ENCODE measurements at places on chromosomes 2 and 18.

DNA sequence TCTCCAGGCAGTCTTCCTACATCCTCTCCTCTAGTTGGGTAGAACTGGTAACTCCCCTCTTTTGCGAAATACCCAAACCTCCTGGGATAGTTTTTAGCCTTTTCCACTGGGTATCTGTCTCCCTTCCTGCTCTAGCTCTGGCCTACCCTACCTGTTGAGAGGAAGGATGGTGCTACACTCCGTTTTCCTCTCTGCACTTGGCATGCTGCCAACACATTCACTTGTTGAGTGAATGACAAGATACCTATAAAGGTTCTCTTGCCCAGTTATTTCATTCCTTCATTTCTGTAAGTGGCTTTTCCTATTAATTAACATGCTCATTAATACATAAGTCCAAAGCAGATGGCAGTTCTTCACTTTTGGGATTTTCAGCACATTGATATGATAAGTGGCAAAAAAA lies 293.8 kb downstream of the CNTNAP5 start:
- DNase-seq, result no peak

- DNase-seq, result no peak
Measured at GRCh38 chr2:121071034-121071504, 213.9 kb downstream of the TFCP2L1 start.

GRCh38 chr18:63979409-63979920 lies 9.6 kb downstream of the SERPINB8 start:
- DNase-seq, result no peak

DNA sequence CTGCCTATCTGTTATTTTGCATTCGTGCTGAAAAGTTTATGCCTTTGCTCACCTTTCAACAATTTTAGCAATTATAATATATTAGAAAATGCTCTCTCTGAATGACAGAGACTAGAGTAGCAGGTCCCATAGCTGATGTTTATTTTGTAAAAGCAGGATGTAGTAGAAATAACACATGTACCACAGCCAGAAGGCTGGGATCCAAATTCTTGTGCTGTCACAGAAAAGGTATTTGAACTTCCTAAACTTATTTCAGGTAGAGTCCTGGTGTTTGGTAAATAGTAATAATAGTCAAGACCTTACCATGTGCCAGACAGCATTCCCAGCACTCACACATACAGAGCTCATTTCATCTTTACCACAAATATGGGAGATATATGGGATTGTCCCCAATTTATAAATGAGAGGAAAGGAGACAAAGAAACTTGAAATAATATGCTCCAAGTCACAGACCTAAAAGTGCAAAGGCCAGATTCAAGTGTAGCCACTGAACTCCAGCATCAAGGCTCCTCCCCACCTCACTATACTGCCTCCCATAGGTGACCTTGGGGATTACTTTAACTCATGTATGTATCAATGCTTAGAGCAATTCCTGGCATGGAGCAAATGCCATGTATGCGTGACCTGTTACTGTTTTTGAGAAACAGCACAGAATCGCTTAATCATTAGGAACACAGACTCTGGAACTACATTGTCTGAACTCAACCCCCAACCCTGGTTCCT lies 284.7 kb upstream of the RAB12 start:
- DNase-seq, result no peak

DNA sequence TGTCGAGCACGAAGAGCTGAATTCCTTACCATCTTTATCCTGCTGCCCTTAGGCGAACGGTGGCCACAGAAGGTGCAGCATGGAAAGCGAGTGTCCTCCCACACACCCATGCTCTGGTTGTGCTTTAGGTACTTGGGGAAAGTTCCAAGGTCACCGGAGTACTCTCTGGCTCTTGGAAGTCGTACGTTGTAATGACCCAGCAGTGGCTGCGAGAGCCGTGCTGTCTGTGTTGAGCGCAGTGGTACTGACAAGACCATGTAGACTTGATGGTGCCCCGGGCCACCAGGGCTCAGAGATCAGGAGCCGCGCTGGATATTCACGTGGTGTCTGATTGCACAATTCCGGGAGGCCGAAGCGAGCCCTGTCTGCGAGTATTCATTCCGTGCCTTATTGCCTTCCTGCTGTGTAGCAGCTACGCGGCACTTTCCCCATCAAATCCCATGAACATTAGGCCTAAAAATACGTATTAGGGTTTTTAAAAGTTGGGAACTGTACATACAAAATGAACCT lies 222.0 kb downstream of the ZNF516 start:
- DNase-seq, result no peak

- DNase-seq, result no peak
Measured at GRCh38 chr2:61354543-61355197, 116.2 kb downstream of the USP34 start.

- no peak for DNase-seq
Measured at GRCh38 chr2:37561615-37562569, 109.5 kb downstream of the CDC42EP3 start.

DNA sequence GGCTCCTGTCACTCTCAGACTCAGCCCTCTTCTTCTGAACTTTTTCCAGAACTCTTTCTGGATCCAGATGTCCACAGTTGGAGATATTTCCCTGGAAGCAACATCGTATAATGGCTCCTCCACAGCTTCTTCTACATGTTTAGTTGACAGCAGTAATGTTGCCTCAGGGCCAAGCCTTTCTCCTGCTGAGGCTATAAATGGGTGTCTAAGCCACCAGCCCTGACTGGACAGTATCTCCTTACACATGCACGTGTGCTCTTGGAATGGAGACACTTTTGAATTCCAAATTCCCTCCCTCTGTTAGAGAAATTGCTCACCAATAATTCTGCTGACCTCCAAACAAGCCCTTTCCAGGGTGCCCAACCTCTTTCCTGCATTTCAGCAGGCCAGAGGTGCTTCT lies 156.2 kb upstream of the PIK3C3 start:
- DNase-seq, result no peak

- DNase-seq, result no peak
Measured at GRCh38 chr2:28342081-28342967, 50.3 kb upstream of the FOSL2 start.

GRCh38 chr2:206693399-206694137 lies 24.6 kb downstream of the DYTN start:
- no peak for DNase-seq

GRCh38 chr2:178163395-178163794 lies 30.9 kb upstream of the OSBPL6 start:
- DNase-seq, result no peak

GRCh38 chr18:22604986-22605421 lies 187.3 kb upstream of the CTAGE1 start:
- no peak for DNase-seq

DNA sequence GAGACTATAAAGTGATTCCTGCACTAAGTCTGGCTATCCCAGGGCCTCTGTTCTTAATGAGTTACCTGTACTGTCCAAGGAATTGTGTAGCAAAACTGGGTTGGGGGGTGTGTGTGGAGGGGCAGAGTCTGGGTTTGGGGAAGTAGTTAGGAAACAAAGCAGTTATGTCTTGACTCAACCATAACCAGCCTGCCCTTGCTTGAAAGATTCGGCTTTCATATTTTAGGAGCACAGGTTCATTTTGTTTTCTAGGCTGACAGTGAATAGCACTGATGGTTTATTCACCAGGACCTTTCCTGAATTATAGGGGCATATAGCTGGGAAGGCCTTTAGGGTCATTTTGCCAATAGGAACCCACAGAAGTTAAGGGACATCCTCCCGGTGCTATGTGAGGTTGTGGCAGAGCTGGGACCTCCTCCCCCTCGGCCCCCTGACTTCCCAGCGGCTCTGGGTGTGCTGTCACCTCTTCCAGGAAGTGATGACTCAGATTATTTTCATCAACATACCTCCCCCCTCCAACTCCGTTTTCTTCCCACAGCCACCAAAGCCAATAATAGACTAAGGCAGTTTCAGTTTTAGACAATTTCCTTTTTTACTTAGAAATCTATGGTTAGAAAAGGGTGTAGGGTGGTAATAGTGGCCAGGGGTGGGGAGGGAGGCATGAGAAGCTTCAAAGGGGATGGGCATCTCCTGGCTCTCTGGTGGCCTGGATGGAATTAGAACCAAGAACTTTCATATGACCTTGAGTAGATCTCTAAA lies 44.8 kb downstream of the SETBP1 start:
- DNase-seq, result no peak

GRCh38 chr2:54473851-54474250 lies 17.7 kb downstream of the SPTBN1 start:
- DNase-seq, result no peak

GRCh38 chr2:52775674-52776073 lies 991.9 kb upstream of the CHAC2 start:
- no peak for DNase-seq

GRCh38 chr18:7844418-7844817 lies 277.3 kb downstream of the PTPRM start:
- no peak for DNase-seq

- DNase-seq, result no peak
Measured at GRCh38 chr2:235864302-235864701, 303.9 kb downstream of the GBX2 start.

DNA sequence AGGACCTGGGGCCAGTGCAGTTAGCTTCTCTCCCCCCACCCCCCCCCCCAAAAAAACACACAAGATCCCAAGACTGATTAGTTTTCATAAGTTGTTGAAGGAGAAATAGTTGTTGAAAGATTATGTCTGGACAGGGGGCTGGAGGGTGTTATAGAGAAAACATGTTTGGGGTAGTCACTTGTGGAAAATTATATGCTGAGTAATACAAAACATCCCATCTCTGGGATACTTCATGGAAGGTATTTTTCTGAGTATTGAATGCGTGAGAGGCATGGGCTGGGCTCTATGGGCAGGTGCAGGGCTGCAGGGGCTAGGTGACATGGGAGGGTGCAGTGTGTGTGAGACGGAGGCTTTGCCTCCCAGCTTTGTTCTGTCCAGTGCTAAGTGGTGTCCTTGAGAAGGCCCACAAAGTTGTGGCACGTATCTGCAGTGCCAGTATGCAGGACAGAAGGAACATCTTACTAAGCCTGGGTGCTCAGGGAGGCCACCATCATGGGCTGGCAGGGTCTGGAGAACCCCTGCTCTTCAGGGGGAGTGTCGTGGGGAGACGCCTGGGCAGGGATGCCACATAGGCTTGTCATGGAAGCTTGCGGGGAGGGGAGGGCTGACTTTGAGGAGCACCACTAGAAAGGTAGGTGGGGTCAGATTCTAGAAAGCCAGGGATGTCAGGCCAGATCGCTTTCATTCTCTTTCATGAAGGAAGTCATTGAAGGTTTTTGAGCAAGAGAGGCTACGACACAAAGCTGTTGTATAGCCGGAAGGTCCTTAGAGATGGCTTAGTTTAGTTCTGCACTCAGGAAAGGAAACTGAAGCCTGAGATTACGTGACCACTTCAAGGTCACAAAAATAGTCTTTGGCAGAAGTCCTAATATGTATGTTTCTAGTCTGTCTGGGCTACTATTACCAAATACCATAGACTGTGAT lies 232.0 kb downstream of the LDLRAD4 start:
- DNase-seq, result no peak

GRCh38 chr2:64114063-64114911 lies 29.9 kb downstream of the PELI1 start:
- DNase-seq, result no peak

DNA sequence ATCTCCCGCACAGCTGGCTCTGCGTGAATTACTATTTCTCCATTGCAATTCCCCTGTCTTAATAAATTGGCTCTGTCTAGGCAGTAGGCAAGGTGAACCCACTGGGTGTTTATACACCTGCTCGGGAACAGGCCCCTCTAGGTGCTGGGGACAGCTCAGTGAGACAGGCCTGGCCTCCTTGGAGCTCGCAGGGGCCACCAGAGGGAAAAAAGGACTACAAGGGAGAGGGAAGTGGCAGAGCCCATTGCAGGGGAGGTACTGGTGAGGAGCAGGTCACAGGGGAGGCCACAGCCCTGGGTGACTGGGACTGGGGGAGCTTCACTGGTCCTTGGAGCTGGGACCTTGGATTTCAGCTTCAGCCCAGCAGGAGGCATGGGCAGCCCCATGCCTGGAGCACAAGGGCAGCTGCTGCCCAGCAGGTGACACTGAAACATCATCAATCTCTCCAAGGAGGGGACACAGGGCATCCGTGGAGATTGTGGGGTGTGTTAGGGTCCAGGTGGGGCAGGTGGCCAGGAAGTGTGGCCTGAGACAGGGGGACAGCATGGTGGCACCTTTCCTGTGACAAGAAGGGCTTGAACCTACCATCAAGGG lies 31.2 kb downstream of the NGEF start:
- no peak for DNase-seq

DNA sequence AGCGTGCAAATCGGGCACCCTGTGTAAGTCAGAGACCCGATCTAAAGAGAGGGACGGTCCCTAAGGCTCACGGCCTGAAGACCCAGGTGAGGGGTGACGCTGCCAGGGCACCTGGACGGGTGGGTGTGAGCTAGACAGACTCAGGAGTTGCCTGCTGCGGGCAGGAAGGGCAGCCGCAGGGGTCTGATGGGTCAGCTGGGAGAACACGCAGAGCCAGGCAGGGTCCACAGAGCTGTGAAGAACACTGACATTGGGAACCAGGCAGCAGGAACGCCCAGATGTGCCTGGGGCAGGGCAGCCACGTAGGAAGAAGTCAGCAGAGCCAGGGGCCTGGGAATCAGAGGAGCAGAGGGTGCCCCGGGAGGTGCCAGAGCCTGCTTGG lies 25.9 kb downstream of the HDAC4 start:
- no peak for DNase-seq

DNA sequence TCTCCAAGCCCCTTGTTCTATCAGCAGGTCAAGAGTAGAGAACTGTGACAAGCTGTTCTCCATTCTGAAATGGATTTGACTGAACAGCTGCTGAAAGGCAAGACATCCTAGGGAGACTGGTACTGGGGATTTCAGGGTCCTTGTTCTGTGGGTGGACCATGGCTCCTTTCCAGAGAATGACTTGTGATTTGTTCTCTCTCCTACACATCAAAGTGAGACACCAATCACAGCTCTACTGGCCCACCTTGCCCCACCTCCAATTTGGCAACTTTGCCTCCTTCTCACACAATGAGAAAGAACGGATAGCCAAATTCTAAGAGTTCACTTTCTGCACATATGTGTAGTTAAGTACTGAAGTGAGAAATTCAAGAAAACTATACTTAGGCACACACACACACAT lies 67.4 kb downstream of the BCL11A start:
- DNase-seq, result no peak

DNA sequence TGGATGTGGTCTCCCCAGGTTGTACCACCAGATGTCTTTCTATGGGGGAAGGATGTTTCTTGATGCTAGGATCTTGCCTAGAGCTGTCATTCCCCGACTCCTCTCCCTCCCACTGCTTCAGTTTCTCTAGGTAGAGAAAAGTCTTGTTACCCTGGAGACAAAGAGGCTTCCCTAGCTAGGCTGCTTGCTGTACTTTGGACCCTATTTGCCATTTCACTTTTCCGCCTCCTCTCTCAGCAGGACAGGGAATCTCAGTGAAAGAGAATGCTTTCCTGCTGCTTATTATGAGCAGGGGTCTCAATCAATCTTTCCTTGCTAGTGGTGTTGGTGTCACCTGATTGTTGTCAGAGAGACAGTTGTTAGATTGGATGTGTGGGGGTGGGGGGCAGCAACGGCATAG lies 818.8 kb upstream of the GYPC start:
- no peak for DNase-seq

- DNase-seq, result no peak
Measured at GRCh38 chr2:143545059-143545948, 416.1 kb downstream of the ARHGAP15 start.

GRCh38 chr2:226869371-226869770 lies 33.5 kb downstream of the RHBDD1 start:
- DNase-seq, result no peak

All from cortex of kidney (tissue), 1 donor.